Hematopoietic multipotent progenitor cell treated with erythropoietin and hydrocortisone succinate and interleukin-3 and kit ligand, for 8 days (in vitro differentiated cells): ENCODE measurements at places on chromosomes 4 and X.

DNA sequence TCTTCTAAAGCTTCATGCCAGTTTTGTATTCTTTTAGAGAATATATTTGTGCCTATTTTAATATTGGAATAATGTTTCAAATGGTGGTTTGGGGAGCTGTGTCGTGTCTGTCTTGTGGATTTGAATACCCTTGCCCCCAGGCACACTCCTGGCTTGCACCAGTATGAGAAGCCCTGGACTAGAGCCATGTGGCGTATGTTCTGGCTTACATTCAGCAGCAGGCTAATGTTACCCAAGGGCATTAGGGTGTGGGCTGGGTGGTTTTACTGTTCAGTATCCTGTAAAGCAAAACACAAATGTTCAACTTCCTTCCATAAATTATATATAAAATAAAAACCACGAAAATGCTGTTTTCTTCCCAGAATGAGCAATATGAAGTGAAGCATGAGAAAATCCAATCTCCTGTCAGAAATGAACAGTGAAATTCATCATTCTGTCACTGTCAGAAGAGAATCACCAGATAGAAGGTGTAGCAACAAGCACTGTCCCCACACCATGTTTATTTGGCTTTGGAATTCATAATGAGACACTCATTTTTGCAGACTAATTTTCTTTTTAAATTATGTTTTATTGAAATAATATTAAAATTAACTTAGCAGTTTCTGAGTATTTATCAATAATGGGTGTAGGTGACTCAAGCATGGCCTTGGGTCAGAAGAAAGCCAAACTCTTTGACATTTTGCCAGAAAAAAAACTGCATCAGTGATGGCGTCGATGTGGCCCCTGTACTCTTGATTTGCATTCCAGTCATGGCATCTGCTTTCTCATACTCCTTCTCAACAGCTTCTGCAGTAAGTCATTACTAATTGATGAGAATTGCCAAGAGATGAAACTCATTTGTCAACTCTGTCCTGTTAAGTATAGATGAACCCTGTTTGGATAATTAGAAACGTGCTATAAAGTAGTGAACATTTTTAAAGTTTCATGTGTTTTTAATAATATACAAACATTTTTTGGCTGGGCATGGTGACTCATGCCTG is 43.8 kb downstream of the WWC2 start:
- peak; percentile 57 for DNase-seq

- DNase-seq, result no peak
Observed at GRCh38 chrX:95907081-95907480, 777.6 kb upstream of the DIAPH2 start.

GRCh38 chr4:82677327-82677726 is 115.5 kb upstream of the TMEM150C start:
- no peak for DNase-seq

DNA sequence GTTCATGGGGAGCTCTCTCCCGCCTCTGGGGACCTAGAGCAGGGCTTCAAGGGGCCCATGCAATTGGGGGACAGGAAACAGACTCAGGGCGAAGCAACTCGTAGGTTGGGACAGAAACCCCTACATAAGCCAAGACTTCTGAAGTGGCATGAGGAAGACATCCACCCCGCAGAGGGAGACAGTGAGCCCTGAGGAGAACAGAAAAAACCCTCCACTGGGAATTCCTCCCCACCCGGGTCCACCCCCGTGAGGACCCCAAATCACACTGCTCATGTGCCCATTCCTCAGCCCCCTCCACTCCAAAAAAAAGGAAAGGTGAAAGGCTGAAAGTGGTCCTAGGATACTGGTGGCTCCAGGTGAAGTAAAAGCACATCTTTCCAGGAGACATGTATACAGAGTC is 74.0 kb downstream of the CPZ start:
- no peak for DNase-seq

DNA sequence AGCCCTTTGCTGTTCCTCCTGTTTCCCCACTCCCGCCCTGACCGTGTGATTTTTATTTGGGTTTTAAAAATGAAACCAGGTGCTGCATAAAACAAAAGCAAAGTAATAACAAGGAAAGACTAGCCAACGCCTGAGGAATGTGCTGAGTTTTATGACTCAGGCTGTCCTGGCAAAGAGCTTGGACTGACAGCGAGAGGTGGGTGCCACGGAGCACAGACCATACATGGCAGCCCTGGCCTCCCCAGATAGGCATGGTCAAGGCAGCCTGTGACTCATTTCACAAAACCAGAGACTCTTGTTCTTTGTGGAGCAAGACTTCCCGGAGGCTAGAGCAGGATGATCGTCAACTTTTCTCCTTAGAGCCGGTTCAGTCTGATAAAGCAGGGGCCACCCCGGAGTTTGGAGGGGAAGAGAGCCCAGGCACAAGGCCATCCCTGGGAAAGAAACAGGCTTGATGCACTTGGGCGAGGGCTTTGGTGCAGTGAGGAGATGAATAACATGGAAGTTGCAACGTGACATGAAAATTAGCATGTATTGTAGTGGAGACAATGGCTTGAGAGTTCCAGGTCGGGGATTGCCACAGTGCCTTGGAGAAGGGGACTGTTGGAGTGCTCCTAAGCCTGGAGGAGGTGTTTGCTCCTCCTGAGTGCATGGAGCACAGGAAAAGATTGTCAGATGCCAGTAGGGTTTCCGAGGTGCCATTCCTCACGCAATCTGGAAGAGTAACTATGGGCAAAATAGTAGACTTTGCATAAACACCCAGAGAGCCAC is 54.8 kb downstream of the C4orf51 start:
- DNase-seq, result no peak

- no peak for DNase-seq
Observed at GRCh38 chr4:142727149-142727548, 119.0 kb downstream of the INPP4B start.
